ENCODE measurements at places on chromosomes 16 and 17. TPM values are rescaled to one million over a fixed set of nuclear protein-coding genes. Genes with fewer than 3 reads are reported as not detected.

DNA sequence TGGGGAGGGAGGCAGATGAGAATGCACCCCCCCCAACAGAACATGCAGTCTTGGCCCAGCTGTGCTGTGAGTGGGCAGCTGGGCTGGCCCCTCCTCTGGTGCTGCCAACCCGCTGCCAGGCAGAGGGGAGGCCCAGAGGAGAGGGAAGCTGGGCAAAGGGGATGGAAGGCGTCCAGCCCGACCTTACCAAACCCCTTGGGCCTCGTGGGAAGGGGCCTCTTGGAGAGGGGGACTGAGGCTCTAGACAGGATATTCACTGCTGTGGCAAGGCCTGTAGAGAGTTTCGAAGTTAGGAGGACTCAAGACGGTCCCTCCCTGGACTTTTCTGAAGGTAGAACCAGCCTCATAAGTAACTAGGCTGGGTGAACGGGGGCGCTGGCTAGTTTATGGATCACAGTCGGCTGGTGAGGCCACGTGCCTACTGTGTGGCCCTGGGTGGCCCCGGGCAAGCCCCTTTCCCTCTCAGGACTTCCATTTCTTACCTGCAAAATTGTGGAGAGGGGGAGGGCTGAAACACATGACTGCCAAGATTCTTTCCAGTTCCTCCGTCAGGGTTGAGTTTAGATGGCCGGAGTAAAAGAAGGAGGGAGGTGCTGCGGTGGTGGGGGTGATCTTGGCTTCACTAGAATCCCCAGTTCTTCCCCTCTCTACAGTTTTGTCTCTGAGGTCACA is 857 bp upstream of the STAT5A start:
- H3K4me3 ChIP-seq = peak overlapping the region; percentile 86
- peaks cover 62% of the 10 kb centered on the region for H3K4me1 ChIP-seq
- DNase-seq = no peak

GRCh38 chr17:11618861-11619566 is 20.7 kb downstream of the DNAH9 start:
- H3K27ac ChIP-seq = no peak overlapping the region
- DNase-seq = no peak
- peaks cover 2% of the 10 kb centered on the region for H3K27me3 ChIP-seq
- no peaks in the 10 kb centered on the region for H3K36me3 ChIP-seq
- H3K4me3 ChIP-seq = no peak overlapping the region

The CA5A gene
- not detected for total RNA-seq

The WSB1 gene
- 99.4 TPM for total RNA-seq

The TBX21 gene
- total RNA-seq = 10.6 TPM

DNA sequence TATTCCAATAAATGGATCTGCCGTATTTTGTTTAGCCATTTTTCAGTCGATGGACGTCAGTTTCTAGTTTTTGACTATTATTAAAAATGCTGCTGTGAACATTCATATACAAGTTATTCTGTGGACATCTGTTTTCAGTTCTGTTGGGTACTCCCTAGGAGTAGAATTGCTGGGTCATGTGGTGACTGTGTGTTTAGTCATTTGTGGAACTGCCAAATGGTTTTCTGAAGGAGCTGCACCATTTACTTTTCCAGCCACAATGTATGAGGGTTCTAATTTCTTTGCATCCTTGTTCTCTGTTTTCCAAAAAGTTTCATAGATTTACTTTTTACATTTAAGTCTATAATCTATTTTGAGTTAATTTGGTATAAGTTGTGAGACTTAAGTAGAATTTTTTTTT is 29.5 kb downstream of the CYLD start:
- DNase-seq = no peak
- no peak overlapping the region for H3K27ac ChIP-seq
- no peak overlapping the region for H3K4me3 ChIP-seq
- H3K27me3 ChIP-seq = no peaks in the 10 kb centered on the region
- H3K4me1 ChIP-seq = peaks cover 8% of the 10 kb centered on the region

The MT1G gene
- not detected for total RNA-seq

The SEZ6 gene
- not detected for total RNA-seq

- no peaks in the 10 kb centered on the region for H3K27me3 ChIP-seq
- no peak for DNase-seq
- H3K4me3 ChIP-seq = no peak overlapping the region
- H3K4me1 ChIP-seq = no peaks in the 10 kb centered on the region
Observed at GRCh38 chr17:44130693-44131349, 7.4 kb upstream of the HDAC5 start.

The CAMKK1 gene
- 4.8 TPM for total RNA-seq

DNA sequence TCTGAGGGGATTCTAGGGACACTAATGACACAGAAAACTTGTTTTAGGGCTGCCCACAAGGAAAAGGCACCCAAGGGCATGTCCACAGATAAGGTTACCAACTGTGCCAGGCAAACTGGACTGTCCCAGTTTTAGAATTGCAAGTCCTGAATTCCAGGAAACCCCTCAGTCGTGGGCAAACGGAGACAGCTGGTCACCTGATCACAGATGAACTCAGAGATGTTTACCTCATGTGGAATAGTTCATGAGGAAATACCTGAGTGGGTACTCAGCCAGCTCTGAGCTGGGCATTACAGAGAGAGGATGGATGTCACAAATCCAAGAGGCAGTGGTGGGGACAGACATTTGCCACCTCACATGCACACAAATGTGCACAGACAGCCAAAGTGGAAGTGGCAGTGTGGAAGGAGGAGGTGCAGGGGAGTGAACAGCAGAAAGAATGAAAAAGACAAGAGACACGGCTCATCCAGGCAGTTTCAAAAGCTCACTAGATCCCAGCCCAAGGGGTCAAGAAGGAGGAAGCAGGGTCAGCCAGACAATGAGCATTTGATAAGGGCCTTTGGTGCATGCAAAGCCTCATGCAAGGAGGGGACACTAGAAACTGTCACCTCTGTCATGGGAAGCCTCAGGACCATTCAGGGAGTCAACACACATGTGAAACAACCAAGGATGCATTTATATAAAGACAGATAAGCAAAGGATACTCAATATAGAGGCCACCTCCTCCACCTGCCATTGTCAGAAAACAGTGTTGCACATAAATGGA is 24.8 kb downstream of the TTLL6 start:
- H3K4me3 ChIP-seq = no peak overlapping the region
- H3K27ac ChIP-seq = no peak overlapping the region
- peaks cover 28% of the 10 kb centered on the region for H3K27me3 ChIP-seq
- H3K36me3 ChIP-seq = no peaks in the 10 kb centered on the region
- DNase-seq = no peak
- H3K4me1 ChIP-seq = peaks cover 6% of the 10 kb centered on the region

The TBC1D26 gene
- not detected for total RNA-seq

GRCh38 chr16:369275-369865 is 968 bp downstream of the MRPL28 start:
- no peak for DNase-seq
- peaks cover 22% of the 10 kb centered on the region for H3K4me1 ChIP-seq
- peak overlapping the region; percentile 30 for H3K4me3 ChIP-seq
- no peaks in the 10 kb centered on the region for H3K27me3 ChIP-seq
- peaks cover 52% of the 10 kb centered on the region for H3K36me3 ChIP-seq
- no peak overlapping the region for H3K27ac ChIP-seq

GRCh38 chr17:47810200-47810821 is 11.3 kb downstream of the OSBPL7 start:
- H3K4me3 ChIP-seq = no peak overlapping the region
- no peak for DNase-seq
- peaks cover 79% of the 10 kb centered on the region for H3K36me3 ChIP-seq
- peaks cover 5% of the 10 kb centered on the region for H3K4me1 ChIP-seq

DNA sequence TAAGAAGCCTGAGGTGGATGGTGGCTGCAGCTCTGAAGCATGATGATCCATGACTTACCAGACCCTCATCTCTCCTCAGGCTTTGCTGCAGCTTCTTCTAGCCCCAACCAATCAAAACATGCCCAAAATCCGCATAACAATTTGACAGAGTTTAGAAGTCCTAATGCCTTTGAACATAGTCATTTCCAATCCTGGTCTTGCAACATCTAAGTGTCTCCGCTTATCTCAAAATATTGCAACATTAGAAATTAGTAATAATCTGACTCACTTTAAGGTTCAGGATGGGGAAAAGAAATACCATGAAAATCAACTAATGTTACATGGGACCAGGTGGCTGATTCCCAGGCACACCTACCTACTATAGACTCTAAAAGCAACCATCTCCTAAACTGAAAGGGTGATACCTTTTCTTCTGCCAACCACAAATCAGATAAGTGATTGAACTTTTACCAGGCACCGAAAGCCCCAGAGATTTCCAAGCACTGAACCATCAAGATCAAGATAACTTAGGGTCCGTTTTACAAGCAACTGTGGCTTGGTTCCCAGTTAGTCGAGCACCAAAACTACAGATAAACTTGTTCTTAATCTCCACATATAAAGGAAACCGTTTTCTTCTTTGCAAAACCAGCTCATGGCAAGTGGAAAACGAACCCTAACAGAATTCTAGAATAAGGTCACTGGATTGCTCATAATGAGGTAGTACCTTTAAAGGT is 14.0 kb downstream of the ERN1 start:
- no peaks in the 10 kb centered on the region for H3K27me3 ChIP-seq
- DNase-seq = no peak

The HS3ST4 gene
- not detected for total RNA-seq

The OR3A3 gene
- total RNA-seq = not detected

The KRTAP16-1 gene
- total RNA-seq = 1.1 TPM

DNA sequence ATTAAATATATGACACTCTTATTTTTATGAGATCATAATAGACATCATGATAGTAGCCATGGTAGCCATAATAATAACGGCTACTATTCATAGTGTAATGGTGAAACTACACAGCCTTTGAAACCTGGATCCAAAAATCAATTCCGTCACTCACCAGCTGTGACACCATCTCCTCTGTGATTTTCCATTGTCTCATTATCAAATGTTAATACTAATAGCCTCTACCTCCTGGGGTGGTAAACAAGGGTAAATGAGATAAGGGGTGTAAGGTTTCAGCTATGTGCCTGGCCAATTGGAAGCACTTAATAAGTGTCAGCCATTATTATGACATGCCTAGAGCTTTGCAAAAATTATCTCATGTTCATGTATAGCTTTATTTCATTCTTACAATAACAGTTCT is 88.6 kb downstream of the CACNG3 start:
- no peaks in the 10 kb centered on the region for H3K36me3 ChIP-seq
- no peaks in the 10 kb centered on the region for H3K27me3 ChIP-seq
- DNase-seq = no peak

The KLHL10 gene
- not detected for total RNA-seq

DNA sequence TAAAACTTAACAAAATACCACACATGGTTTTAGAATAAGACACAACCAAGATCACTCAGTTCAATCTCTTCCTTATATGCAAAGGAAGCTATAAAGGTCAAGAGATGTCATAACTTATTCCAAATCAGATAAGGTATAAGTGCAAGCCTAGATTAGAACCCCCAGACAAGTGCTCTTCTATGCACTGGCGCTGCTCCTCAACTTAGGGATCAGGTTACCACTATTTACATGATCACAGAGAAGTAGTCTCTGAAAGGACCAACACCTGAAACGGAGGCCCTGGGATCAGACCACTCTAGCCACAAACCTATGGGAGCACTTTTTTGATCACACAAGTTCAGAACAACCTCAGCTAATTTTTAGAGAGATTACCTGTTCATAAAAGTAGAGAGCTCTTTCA is 16.6 kb downstream of the COPS3 start:
- H3K4me1 ChIP-seq = no peaks in the 10 kb centered on the region
- DNase-seq = no peak
- no peak overlapping the region for H3K27ac ChIP-seq
- peaks cover 69% of the 10 kb centered on the region for H3K36me3 ChIP-seq
- no peaks in the 10 kb centered on the region for H3K27me3 ChIP-seq

DNA sequence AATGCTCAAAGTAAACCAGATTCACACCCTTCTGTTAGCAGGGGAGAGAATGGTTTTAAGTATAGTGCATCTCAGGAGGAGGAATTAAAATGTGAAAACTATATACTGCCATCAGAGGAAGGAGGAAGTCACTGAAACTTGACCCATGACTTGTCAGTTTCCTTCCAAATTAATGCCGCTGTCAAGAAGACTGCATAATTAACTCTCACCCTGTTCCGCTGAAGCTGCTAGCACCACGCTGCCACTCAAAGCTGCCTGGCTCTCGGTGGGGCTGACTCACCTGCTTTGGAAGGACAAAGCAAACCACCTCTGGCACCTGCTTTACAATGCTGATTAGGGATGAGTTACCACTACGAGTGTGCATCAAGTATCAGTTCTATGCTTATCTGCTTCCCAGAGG is 37.8 kb upstream of the ULK2 start:
- peaks cover 68% of the 10 kb centered on the region for H3K36me3 ChIP-seq
- H3K27me3 ChIP-seq = no peaks in the 10 kb centered on the region
- DNase-seq = no peak
- no peak overlapping the region for H3K27ac ChIP-seq

DNA sequence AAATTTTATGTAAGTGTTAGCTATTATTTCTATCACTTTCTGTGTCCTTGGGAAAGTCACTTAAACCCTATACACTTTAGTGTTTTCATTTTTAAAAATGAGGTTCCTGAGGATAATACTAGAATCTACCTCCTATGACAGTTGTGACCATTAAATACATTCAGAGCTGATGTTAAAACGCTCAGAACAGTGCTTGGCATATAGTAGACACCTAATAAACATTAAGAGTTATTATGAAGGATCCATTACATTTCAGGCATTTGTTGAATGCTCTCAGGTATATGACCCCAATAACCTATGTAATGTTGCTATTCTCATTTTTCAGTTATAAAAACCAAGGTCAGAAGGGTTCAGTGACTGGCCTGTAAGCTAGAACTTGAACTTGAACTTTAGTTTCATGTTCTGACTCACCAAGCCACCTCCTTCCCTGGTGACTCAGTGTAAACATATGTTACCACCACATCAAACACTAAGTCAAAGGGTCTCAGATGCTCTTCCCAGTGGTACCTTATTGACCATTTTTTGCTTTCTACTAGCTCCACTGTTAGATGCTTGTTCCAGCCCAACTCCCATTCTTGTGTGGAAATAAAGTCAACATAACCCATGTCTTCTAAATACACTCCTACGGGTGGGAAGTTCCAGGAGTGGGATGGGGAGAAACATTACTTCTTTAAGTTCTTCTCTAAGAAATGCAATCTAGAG is 47.6 kb downstream of the HSD17B2 start:
- no peak for DNase-seq
- no peak overlapping the region for H3K4me3 ChIP-seq
- no peak overlapping the region for H3K27ac ChIP-seq
- no peaks in the 10 kb centered on the region for H3K4me1 ChIP-seq
- no peaks in the 10 kb centered on the region for H3K36me3 ChIP-seq

DNA sequence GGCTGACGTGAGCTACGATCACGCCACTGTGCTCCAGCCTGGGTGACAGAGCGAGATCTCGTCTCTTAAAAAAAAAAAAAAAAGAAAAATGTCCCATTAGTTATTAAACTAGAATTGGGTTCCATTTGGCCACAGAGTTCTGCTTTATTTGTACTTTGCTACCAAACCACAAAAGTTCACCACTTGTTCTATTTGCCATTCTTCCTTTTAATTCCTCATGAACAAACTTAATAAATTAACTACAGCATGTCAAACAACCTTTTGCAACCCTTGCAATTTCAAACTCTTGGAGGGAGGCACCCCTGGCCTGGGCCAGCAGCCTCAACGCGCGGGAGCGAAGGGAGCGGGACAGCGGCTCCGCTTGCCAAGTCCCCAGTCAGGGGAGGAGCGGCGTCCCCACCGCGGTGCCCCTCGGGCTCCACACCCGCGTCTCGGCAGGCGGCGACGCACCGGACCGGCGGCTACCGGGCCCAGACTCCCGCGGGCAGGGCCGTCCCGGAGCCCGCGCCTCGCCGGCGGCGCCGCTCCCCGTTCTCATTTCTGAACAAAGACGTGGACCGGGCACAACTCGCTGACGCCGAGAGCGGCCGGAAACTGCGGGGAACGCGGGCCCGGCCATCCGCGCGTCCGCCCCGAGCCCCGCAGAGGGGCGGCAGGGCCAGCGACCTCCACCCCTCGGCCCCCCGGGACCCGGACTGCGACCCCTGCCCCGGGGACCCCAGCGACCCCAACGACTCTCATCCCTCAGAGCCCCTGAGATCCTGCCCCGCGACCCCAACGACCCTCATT is 775 bp downstream of the CYTH1 start:
- peak overlapping the region; percentile 86 for H3K27ac ChIP-seq
- H3K4me3 ChIP-seq = peak overlapping the region; percentile 93
- no peak for DNase-seq
- peaks cover 78% of the 10 kb centered on the region for H3K4me1 ChIP-seq
